GM19239 (cell line): ENCODE measurements at places on chromosomes 12 and 14.

- no peak for DNase-seq
Observed at GRCh38 chr12:5262885-5263284, 169.0 kb upstream of the NTF3 start.

DNA sequence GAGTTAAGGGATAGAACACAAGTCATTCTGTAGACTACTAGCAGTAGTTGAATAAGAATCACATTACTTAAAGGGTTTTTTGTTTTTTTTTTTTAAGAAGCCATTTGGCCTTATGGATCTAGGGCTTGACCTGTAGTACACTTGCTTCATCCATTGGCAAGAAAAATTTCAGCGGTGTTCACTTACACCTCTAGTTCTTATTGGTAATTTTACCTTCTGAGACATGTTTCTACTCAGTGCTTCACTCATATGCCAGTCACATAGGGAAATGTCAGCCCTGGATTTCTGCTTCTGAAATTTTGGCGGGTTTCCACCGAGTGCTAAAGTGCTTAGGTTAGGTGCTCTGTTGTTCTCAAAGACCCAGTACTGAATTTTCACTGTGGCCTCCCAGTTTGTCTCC is 72.9 kb downstream of the FRMD6 start:
- no peak for DNase-seq

- DNase-seq: no peak
Observed at GRCh38 chr14:24965934-24966578, 83.9 kb downstream of the STXBP6 start.

GRCh38 chr12:105409801-105410471 is 79.4 kb downstream of the C12orf75 start:
- DNase-seq: no peak

DNA sequence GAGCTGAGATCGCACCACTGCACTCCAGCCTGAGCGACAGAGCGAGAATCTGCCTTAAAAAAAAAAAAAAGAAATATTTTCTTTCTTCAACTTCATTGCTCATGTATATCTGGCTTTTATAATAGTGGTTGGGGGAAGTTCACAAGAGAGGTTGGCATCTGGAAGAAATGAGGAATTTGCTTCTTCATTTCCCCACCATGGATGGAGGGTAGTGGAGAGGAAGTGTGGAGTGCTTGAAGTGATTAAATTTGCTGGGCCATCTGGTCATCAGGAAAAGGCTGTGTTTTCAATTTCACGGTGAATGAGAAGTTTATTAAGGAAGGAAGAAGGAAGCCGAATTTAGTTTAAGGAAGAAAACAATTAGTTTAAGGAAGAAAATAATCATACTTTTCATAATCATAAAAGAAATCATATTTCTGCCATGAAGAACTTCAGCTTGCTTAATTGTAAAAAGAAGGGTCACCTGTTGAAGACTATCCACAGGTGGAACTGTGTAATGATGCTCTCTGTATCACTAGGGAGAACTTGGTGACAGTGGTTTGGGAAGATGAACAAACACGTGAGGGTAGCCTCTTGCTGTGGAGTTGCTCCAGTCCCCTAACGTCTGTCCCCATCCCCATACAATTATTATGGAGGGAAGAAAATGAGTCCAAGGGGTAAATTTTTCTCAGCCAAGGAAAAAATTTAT is 197.3 kb upstream of the ARHGAP5 start:
- DNase-seq: no peak
